Mucosa of gallbladder (tissue), 1 donor: ENCODE measurements at places on chromosomes 1 and 21. TPM values are rescaled to one million over a fixed set of nuclear protein-coding genes. Genes with fewer than 3 reads are reported as not detected.

GRCh38 chr21:40269239-40269638 is 402.0 kb downstream of the PCP4 start:
- DNase-seq, result no peak

Gene MLLT11
- 3.6 TPM for total RNA-seq

Gene MROH9
- total RNA-seq, result not detected

Gene VWA1
- 122 TPM for total RNA-seq

DNA sequence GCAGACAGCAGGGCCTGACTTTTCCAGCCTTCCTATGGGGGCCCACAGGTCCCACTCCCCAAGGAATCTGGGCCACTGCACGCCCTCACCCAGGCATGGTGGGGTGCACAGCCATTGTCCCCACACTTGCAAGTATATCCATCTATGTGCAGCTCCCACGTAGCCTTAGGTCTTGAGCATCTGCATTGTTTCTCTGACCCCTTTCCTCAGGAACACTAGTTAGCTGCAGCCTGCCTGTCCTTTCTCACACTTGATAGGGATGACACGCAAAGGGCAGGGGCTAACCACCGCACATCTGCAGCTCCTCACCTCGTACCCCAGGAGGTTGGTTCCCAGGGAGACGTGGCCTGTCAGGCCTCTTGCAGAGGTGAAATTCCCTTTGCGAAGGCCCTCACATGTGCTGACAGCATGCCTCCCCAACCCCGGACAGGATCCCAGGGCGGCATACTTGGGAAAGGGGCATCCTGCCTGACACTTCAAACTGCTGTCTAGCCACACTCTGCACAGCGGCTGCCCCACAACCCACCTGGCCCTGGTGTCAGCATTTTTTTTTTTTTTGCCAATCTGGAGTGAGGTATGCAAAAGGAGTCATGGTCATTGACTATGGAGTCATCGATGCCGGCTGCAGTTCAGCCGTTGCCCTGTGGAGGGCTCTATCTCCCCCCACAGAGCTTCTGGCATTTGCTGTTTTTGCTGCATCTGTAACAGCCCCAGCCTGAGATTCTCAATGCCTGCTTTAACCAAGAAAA is 5.0 kb downstream of the JMJD4 start:
- no peak for DNase-seq
